ENCODE measurements at places on chromosomes 3 and 15.

GRCh38 chr3:187112934-187113793 lies 26.1 kb downstream of the RPL39L start:
- H3K4me3 ChIP-seq: no peak overlapping the region
- no peak overlapping the region for H3K27ac ChIP-seq
- DNase-seq: no peak
- no peaks in the 10 kb centered on the region for H3K36me3 ChIP-seq

DNA sequence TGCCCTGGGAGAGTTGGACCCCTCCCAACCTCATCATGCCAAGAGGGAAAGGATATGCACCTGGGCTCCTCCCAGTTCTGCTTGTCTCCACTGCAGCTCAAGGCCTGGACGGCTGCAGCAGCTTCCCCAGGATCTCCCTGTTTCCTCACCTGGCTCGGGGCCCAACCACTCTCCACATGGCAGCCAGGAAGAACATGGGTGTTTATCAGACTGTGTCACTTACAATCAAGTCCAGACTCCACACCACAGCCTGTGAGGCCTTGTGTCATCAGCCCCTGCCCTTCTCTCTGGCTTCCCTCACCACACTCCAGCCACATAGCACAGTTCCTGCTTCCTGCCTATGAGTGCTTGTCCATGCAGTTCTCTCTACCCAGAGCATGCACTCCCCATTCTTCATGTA lies 534.4 kb downstream of the EPHB1 start:
- no peaks in the 10 kb centered on the region for H3K36me3 ChIP-seq
- peaks cover 4% of the 10 kb centered on the region for H3K4me1 ChIP-seq
- H3K4me3 ChIP-seq: no peak overlapping the region
- DNase-seq: no peak
- peaks cover 3% of the 10 kb centered on the region for H3K27me3 ChIP-seq

GRCh38 chr3:20353286-20353685 lies 167.3 kb upstream of the SGO1 start:
- no peak overlapping the region for H3K4me3 ChIP-seq
- H3K27me3 ChIP-seq: no peaks in the 10 kb centered on the region
- H3K36me3 ChIP-seq: peaks cover 7% of the 10 kb centered on the region
- DNase-seq: no peak

DNA sequence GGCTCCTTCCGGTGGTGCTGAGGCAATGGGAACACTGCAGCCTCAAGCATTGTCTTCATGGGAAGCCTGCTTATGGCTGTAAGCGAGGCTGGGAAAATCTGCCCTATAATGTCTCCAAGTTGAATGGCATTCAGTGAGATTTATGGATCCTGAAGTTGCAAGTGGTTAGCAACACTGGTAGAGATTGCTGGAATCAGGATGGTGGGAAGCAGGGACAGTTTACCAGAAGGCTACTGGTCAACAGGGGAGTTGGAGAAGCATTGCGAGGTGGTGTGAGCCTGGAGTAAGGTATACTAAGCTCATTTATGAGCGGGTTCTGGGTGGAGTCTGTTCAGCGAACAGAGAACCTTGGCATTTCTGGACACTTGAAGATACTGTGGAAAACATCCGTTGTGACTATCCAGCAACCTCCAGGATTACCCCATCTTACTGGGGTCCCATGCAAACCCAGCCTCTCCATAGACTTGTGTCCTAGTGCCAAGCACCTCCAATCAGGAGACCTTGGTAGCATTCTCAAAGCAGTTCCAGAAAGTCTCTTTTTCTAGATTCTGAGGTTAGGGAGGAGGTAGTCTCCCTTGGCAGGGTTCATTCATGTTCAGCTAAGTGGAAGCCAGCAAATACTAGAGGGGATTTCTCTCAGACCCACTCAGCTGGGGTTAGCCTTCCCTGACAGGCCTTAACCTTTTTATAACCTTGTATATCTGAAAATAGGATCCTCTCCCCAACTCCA lies 7.3 kb downstream of the RPSA start:
- peaks cover 29% of the 10 kb centered on the region for H3K4me1 ChIP-seq
- H3K4me3 ChIP-seq: no peak overlapping the region

DNA sequence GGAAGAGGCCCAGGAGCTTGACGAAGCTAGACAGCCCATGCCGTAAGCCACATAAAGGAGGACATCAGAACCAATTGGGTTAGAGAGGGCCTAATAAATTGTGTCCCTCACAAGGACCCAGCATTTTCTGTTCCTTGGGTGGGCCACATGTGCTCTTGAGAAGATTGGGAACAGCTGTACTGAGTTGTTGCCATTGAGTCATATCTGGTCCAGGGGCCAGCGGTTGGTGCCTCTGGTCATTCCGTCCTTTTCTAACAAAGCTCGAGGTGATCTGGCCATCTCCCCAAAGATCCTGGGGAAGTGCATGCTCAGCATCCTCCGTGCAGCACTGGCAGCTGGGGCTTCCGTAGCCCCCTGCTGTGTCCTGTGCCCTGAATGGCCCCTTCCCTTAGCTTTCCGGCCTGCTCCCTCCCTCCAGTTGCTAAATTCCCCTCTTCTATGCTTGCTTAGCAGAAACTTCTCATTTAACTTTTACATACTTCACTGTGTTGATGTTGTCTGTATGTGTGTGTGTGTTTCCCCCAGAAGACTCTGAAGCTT lies 73.0 kb downstream of the EEFSEC start:
- no peaks in the 10 kb centered on the region for H3K27me3 ChIP-seq
- no peak overlapping the region for H3K27ac ChIP-seq
- DNase-seq: no peak
- H3K4me3 ChIP-seq: no peak overlapping the region

DNA sequence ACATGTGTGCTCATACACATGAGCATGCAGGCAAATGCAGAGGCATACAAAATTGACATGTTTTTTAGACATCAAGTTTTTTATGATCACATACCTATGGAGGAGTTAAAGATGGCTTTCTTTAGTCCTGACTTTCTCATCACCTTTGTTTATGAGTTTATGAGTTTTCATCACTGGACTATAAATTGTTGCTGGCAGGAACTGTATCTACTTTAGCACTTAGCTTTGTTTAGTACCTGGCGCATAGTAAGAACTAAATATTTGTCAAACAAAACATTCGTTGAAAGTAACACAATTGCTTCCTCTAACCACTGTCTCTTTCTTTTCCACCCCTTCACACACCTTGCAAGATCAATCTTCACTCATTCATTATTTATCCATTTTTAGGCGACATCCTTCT lies 182.6 kb downstream of the SUCNR1 start:
- peaks cover 16% of the 10 kb centered on the region for H3K4me1 ChIP-seq
- no peaks in the 10 kb centered on the region for H3K27me3 ChIP-seq
- DNase-seq: no peak

Measured in WTC11 (cell line).